ENCODE measurements at places on chromosomes 3 and 15.

GRCh38 chr15:71755092-71755970, 55.0 kb upstream of the NR2E3 start:
- DNase-seq = no peak

DNA sequence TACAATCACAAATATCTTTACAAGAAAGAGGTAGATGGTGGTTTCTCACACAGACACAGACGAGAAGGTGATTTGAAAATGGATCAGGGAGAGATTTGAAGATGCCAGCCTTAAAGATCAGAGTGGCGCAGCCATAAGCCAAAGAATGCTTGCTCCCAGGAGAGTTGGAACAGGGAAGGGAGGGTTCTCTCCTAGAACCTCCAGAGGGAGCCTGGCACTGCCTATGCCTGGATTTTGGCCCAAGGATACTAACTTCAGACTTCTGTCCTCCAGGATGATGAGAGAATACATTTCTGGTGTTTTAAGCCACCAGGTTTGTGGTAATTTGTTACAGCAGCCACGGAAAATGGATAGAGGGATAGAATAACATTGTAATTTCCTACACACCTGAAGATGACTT, 279.1 kb downstream of the FAM43A start:
- no peak for DNase-seq

- no peak for DNase-seq
These were observed 43.7 kb upstream of the ADAMTS17 start for GRCh38 chr15:100385300-100386050.

- DNase-seq = no peak
These were observed 32.2 kb upstream of the CDCP1 start for GRCh38 chr3:45178183-45179023.

DNA sequence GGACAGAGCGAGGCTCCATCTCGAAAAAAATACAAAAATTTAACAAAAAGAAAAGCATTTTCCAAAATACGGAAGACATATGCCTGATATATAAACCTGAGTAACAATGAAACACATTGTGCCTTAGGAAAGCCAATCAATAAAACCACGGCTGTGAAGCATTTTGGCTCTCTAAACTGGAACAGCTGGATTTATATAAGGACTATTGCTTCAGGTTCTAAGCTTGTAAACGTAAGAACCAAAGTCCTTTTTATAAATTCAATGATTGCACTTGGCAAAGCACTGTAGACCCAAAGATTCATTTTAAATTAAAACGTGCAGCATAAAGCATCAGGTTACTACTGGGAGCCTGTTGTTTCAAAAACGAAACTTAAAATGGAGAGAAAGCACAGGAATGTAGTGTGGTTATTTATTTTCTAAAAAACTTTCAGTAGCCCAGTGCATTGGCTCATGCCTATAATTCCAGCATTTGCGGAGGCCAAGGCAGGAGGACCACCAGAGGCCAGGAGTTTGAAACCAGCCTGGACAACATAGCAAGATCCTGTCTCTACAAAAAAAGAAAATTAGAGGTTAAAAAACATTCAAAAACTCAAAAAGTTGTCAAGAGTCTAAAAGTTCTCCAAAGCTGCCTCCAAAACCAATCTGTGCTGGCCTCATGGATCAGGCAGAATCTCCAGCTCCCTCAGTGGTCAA, 61.5 kb downstream of the USF3 start:
- no peak for DNase-seq

- DNase-seq = no peak
These were observed 82.0 kb upstream of the MYRIP start for GRCh38 chr3:39727415-39727814.

DNA sequence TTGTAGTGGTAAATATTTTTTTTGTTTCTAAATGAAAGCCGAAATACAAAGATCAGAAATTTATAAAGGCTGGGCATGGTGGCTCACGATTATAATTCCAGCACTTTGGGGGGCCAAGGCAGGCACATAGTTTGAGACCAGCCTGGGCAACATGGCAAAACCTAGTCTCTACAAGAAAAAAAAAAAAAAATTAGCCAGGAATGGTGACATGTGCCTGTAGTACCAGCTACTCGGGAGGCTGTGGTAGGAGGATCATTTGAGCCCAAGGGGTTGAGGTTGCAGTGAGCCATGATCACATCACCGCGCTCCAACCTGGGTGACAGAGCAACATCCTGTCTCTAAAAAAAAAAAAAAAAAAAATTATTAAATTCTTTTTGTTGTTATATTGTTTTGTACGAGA, 6.9 kb downstream of the DENND4A start:
- no peak for DNase-seq

- DNase-seq = no peak
These were observed 45.9 kb upstream of the APEH start for GRCh38 chr3:49628249-49628648.

GRCh38 chr3:109093561-109093960, 24.4 kb downstream of the MORC1 start:
- DNase-seq = no peak

GRCh38 chr15:38560456-38560926, 4.1 kb downstream of the RASGRP1 start:
- DNase-seq = no peak

- peak; percentile 28 for DNase-seq
These were observed 1.5 kb upstream of the PPM1M start for GRCh38 chr3:52243791-52244628.

DNA sequence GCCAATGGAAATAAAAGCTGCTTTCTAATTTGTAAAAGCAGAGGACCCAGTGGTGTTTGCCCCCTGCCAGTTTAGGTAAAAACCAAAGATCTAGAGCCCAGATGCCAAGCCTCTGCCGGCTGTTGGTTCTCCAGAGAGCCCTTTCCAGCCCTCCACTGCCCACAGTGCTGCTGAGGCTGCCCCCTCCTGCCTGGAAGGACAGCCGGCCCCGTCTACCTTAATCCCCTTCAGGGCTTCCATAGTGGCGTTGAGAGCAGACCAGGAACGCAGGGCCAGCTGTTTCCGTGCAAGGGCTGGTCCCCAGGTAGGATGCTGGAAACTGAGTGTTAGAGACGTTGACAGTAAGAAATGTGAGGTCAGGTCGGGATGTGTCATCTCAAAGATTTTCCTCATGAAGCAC, 6.9 kb downstream of the ST8SIA2 start:
- DNase-seq = no peak

- DNase-seq = no peak
These were observed 595.2 kb downstream of the ZIC1 start for GRCh38 chr3:148004331-148004730.

DNA sequence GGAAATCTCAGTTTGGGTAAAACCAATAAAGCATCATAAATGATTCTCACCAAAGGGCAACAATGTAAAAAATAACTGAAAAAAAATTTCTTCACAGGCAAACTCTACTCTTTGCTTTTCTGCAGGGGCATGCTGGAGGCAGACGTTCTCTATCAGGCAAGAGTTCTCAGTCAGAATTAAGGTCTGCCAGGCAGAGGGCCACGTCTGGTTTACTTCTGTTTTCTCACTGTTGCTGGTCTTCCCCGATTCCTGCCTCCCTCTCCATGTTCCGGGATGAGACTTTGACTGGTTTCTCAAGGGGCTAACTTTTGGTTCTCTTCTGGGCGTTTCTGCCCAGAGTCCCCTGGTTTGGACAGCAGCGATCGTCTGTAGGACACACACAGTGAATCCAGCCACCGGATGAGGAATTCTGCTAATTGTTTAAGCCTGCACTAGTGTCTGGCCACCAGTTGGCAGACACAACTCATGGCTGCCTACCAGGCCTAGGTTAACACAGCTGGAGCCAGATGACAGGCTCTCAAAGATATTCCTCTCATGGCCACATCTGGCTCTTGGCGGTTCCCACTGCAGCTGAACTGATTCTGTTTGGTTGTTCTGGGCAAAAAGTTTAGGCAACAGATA, 273.1 kb downstream of the FOXP1 start:
- no peak for DNase-seq

DNA sequence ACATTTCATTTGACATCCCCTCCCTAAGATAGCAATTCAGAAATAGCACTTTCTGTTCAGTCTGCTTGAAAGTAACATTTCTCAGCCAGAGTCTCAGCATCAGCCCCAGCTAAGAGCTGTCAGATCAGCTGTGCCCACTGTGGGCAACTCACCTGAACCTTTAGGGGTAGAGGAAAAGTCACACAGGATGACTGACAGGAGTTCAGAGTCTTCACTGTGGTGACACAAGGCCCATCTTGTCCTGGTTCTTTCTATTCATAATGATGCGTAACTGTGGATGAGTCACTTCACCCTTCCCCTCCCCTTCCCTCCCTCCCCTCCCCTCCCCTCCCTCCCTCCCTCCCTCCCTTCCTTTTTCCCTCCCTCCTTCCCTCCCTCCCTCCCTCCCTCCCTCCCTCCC, 96.1 kb upstream of the RASGRP1 start:
- DNase-seq = no peak

GRCh38 chr3:36707623-36708409, 56.5 kb downstream of the DCLK3 start:
- peak; percentile 16 for DNase-seq

- DNase-seq = no peak
These were observed 87.6 kb downstream of the NEK11 start for GRCh38 chr3:131114256-131114655.

- no peak for DNase-seq
These were observed 65.7 kb upstream of the CMTM7 start for GRCh38 chr3:32325927-32326326.

GRCh38 chr3:181230258-181230657, 240.7 kb upstream of the DNAJC19 start:
- no peak for DNase-seq

DNA sequence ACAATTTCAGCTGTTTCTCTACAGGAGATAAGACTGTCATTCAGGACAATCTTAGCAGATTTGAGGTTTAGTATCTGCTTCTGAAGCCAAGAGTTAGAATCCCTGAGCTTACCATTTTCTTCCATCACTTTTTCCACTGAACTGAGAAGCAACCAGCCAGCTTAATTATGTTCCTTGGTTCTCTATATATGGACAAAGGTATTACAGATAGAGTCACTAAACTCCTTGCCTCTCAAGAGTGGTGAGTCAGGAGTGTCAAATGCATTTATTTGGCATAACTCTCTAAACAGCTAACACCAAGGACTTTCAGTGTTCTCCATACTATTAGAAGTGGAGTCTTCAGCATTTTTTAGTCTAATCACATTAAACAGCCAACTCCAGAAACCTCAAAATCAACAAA, 239.3 kb downstream of the ALCAM start:
- no peak for DNase-seq

DNA sequence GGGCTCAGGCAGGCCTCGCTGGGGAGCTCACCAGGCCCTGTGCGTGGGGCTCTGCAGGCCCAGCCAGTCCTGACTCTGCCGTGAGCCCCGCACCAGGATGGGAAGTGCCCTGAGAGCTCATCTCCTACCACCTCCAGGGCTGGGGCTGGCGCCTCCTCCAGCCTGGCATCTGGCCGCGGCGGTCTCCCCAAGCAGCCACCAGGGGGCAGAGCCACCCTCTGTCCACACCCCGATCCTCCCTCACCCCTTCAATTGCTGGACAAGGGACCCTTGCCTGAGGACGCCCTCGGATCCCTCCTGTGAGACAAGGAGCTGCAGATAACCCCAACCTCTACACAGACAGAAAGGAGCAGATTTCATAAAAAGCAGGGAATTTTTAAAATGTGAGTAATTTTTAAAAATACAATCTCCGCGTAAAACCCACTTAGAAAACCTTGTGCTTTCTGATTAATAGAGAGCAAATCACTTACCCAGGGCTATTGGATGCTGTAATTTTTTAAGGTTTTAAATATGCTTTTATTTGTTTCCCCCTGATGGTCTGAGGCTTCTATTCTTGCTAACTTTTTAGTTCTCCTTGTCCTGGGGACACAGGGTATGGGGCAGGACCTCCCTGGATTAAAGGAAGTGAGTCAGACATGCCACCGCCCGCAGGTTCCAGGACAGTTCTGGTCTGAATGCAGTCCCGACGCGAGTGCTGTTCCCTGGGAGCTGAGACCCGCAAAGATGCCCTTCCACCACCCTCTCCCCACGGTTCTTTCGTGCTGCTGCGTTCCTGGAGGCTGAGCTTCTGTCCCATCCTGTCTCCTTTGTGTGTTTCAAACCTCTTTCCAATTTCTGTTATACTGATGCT, 52.3 kb upstream of the CHRNA7 start:
- DNase-seq = peak; percentile 67

DNA sequence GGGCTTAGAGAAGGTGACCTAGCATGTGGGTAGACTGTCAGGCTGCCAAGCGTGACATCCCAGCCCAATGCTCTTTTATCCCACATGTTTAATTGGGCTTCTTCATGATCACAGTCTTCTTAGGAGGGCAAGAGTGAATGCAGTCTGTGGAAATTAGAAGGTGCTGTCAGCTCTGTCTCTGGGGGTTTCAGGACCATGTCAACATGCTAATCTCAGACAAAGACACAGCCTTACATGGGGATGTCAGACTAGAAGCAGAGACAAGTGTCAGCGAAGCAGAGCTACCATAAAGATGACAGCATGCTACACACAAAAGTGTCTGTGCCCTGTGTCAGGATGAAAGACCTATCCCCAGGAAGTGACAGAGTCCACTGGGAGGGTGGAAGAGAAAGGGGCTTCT, 120.1 kb upstream of the SLC25A36 start:
- no peak for DNase-seq

GRCh38 chr3:12768579-12769527, 9.8 kb upstream of the TMEM40 start:
- no peak for DNase-seq

DNA sequence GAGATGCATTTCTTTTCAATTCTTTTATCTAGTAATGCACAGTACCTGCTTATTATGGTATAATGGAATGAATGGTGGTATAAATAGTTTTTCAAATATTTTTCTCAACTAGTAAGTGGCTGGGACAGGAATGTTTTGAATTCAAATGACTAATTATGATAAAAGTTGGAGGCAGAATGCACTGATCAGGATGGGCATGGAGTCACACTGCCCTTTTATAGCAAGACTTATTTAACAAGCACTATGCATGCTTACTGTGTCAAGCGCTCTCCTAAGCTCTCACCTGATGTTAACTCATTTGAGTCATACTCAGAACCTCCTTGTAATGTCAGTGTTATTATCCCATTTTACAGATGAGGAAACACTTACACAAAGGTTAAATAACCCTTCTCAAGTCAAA, 221.8 kb downstream of the FEZF2 start:
- DNase-seq = no peak

- DNase-seq = no peak
These were observed at the start of gene UBAP1L for GRCh38 chr15:65115086-65115485. Gene UBAP1L, minus strand, starts transcription at chr15:65115200. Its CDS starts 8,985 bp downstream, at chr15:65106215.

GRCh38 chr3:40923651-40924050, 275.7 kb upstream of the CTNNB1 start:
- DNase-seq = no peak

DNA sequence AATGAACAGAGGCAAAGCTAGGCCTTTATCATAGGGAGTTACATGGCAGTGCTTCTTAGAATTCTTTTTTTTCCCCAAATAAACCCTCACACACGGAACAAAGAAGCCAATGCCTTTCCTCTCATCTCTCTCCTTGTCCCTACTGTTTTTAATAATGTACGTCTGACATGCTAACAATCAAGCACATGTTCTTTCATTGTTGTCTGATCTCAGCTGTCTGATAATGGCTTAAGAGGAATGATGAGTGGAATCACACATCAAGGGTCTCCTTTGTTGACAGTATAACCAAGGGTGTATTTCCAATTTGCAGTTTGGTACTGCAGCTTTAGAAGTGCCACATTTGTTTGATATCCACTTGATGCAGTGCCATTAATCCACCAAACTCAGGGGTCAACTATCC, 34.8 kb upstream of the EPHA3 start:
- DNase-seq = no peak

- DNase-seq = no peak
These were observed 70.4 kb upstream of the CRTC3 start for GRCh38 chr15:90459368-90459767.

All from LoVo (cell line).